ENCODE measurements at places on chromosomes 3 and 15.

DNA sequence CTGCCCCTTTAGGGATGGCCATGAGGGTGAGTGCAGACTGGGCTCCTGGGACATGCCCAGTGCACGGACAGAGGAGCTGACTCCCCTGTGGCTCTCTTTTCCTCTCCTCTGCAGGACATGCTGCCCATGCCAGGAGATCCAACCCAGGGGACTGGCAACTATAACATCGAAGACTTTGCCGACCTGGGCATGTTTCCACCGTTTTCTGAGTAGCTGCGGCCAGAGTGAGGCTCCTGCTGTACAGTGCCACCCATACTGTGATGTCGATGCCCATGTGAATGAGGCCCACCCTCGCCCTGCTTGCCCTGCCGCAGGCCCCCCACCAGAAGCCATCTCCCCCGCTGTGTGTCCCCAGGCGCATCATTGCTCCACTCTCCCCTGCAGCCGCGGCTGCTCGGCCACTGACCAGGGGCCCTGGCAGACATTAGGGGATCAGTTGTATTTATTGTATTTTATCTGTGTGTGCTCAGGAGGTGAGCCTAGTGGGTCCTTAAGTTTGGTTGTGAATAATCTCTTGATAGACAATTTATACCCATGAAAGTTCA lies 101.6 kb upstream of the ABHD17C start:
- no peak for DNase-seq

GRCh38 chr3:117161816-117162215 lies 452.2 kb downstream of the TUSC7 start:
- DNase-seq: no peak

GRCh38 chr3:12440927-12441714 lies 43.2 kb upstream of the TSEN2 start:
- DNase-seq: no peak

- DNase-seq: no peak
These were observed 255.2 kb downstream of the PDCD6IP start for GRCh38 chr3:34053626-34054025.

DNA sequence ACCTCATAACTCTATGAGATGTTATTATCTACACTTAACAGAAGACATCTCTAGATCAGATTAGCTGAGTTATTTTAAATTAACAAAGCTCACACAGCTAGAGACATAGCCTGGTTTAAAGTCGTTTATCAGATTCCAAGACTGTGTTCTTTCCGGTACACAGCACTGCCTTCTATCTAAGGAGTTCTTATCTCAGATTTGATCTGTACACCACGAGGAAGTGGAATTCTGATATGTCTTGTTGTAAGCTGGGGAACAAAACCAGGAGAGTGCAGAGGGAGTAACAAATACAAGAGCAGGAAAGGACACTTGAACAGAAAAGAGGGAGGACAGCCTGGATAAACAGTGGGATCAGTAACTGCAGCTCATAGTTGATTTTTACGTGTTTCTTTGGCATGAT lies 61.7 kb upstream of the KCNMB2 start:
- DNase-seq: no peak

All from esophagus squamous epithelium (tissue), 5 donors.